ENCODE measurements at places on chromosomes 12 and 14.

DNA sequence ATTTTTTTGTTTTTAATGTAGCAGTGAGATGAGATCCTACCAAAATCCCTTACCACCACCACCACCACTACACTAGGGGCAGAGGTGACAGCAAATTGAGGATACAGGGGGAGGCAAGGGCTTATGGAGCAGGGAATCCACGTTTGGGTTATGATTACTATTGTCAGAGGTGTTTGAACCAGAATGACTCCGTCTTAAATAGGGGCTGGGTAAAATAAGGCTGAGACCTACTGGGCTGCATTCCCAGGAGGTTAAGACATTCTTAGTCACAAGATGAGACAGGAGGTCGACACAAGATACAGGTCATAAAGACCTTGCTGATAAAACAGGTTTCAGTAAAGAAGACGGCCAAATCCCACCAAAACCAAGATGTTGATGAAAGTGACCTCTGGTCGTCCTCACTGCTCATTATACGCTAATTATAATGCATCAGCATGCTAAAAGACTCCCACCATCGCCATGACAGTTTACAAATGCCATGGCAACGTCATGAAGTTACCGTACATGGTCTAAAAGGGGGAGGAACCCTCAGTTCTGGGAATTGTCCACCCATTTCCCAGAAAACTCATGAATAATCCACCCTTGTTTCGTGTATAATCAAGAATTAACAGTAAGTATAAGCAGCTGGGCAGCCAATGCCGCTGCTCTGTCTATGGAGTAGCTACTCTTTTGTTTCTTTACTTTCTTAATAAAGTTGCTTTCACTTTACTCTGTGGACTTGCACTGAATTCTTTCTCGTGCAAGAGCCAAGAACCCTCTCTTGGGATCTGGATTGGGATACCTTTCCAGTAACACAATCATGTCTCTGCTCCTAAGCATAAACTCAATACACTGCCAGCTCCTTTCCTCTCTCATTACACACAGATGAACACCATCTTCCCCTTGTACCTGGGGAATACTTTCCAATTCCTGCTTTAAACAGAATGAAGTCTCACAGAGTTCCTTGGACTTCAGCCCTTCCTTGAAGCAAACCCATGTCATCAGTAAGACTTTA, 16.7 kb upstream of the CRY1 start:
- no peak for DNase-seq

- DNase-seq = no peak
Observed at GRCh38 chr14:77601846-77602619, 14.4 kb downstream of the SPTLC2 start.

DNA sequence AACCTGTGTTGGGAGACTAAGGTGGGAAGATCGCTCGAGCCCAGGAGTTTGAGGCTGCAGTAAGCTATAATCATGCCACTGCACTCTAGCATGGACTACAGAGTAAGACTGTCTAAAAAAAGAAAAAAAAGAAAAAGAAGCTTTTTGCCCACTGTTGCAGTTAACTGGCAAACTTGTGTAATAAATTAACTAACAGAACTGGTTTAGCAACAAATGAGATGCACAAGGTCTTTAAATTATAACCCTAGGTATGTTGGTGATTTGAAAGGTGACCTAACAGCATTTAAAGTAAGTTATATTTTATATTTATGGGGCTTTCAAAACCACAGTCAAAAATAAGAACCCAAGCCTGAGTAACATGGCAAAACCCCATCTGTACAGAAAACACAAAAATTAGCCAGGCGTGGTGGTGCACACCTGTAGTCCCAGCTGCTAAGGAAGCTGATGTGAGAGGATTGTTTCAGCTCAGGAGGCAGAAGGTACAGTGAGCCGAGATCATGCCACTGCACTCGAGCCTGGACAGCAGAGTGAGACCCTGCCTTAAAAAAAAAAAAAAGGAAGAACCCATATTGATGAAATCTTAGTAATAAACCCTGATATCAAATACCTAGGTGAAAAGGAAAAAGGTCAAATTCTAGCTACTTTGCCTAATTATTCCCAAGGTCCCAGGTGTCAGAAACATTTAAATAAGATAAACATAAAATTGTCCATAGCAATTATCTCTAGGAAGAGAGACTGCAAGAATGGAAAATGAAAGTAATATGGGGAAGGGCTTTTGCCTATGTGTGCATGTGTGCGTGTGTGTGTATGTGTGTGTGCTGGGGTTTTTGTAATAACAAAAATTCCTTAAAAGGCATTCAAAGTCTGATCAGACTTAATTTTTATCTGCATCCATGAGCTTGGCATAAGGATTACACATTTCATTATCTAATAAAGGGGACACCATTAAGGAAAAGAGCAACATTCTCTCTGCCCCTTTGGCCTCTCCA, 15.4 kb downstream of the SYNE2 start:
- no peak for DNase-seq

DNA sequence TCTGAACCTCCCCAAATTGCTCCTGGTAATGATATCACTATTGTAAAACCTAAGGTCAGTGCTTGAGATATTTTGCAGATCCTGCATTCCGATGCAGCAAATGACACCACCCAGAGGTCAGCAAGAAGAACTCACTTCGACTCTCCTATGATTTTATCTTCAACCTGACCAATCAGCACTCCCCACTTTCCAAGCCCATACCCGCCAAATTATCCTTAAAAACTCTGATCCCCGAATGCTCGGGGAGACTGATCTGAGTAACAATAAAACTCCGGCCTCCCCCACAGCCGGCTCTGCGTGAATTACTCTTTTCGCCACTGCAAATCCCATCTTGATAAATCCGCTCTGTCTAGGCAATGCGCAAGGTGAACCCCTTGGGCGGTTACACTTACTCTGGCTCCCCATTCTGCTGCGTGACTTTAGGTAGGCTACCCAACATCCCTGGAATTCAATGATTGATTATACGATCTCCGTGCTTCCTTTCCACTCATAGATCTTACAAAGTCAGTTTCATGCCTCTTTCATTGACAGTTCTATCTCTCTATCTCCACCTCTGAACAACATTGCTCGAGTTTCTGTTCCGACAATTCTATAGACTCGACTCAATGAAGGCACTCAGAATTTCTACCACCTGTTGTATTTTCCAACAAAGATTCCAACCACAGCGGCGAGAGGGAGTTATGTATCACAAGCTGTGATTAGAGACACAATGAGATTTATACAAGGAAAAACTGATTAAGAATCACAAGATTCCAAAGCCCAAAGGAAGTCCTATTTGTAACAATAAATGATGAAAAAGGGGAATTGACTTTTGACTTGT, 939 bp downstream of the NPC2 start:
- no peak for DNase-seq

GRCh38 chr12:115623764-115624334, 653.6 kb downstream of the MED13L start:
- DNase-seq = no peak

DNA sequence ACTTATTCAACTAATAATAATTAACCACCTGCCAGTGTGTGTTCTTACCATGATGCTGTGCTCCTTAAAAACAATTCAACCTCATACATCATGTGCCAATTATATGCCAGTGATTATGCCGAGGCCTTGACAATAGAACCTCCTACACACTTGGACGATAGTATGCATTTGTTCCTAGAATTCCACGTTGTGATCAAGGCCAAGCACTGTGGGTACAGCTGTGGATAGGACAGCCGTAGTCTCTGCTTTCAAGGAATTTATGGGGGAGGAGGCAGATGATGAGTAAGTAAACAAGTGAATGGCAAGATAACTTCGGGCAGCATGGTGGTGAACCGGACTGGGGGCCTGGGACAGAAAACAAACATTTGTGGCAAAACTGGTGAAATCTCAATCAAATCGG, 18.0 kb upstream of the MYO1H start:
- DNase-seq = no peak

GRCh38 chr12:62540354-62540753, 73.7 kb downstream of the MON2 start:
- DNase-seq = no peak

DNA sequence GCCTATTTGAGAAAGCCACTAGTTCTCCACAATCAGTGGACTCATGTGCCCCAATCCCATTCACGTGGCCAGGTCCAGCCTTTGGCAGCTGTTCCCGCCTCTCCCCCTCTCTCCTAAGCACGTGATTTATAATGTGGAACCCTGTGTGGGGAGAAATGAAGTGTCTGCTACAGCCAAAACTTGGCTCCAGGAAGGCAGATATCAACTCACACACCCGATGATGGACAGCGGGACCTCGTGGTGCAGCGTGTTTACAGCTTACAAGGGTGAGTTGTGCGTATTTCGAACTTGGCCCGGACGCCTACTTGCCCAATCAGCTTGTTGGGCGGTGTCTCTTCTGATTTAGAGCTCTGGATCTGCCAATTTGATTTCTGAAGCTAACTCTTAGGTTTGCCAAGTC, 38.1 kb upstream of the FAM181A start:
- DNase-seq = no peak

DNA sequence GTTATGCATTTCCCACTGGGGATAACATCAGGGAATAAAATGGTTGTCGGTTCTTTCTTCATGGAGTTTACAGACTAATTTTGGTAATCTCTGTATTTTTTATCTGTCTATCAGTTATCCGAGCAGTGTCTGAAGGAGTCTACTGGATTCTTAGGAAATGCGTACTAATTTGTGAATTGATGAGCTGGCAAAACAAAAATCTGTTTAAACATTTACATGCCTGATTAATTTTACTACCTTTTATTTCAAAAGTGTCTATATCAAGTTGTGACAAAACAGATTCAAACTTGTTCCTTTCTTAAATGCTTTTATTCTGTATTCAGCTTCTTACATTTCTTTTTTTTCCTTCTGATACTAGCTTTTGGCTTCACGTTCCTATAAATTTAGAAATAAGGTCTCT, 4.4 kb downstream of the RIMKLB start:
- DNase-seq = no peak

- no peak for DNase-seq
Observed at GRCh38 chr14:98510392-98510791, 761.6 kb downstream of the BCL11B start.

DNA sequence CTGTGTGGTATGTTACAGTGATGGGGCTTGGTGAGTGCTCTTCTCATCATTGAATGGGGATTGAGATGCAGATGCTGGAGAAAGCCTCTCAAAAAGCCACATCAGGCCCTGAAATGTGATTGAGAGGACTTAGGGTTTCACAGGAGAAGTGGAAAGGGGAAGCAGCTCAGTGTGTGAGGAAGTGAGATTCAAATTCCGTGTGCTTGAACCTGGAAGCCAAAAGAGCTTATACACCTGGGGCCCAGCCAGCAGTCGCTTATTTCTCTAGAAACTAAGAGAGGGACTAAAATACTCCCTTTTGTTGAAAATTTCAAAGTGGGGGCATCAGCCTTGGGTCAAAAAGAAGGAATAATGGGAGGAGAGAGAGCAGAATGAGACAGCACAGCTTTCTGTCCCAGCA, 39.1 kb upstream of the GZMB start:
- DNase-seq = no peak

- DNase-seq = no peak
Observed at GRCh38 chr12:5166976-5167375, 123.3 kb downstream of the KCNA5 start.

- no peak for DNase-seq
Observed at GRCh38 chr12:28443337-28443736, 253.1 kb downstream of the CCDC91 start.

DNA sequence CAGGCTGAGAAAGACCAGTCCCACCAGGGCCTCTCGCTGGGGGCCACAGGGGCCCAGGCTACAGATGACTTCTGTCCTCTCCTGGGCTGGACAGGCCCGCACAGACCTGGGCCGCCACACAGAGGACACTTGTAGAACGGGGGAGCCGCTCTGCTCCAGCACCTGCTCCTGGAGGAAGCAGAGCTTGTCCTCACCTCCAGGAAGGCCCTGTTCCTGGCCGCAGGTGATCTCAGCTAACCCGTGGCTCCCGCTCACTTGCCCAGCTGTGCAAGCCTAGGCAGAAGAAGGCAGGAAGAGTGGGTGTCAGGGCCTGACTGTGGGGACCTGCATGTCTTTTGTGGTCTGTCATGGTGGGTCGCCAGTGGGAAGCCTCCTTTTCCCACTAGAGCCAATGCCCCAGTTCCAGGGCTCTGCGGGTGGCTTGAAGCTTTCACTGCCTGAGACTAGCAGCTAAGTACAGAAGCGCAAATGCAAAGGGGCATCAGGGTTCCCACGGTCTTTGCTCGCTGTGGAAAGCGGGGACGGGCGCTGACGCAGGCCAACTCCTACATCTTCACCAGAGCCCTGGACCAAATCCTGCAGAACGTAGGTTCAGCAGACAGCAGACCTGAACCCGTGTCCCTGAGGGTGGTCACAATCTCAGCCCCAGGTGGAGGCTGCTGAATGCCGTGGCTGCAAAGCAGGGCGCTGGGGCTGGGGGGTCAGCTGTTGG, 8.8 kb upstream of the CEP170B start:
- DNase-seq = no peak

DNA sequence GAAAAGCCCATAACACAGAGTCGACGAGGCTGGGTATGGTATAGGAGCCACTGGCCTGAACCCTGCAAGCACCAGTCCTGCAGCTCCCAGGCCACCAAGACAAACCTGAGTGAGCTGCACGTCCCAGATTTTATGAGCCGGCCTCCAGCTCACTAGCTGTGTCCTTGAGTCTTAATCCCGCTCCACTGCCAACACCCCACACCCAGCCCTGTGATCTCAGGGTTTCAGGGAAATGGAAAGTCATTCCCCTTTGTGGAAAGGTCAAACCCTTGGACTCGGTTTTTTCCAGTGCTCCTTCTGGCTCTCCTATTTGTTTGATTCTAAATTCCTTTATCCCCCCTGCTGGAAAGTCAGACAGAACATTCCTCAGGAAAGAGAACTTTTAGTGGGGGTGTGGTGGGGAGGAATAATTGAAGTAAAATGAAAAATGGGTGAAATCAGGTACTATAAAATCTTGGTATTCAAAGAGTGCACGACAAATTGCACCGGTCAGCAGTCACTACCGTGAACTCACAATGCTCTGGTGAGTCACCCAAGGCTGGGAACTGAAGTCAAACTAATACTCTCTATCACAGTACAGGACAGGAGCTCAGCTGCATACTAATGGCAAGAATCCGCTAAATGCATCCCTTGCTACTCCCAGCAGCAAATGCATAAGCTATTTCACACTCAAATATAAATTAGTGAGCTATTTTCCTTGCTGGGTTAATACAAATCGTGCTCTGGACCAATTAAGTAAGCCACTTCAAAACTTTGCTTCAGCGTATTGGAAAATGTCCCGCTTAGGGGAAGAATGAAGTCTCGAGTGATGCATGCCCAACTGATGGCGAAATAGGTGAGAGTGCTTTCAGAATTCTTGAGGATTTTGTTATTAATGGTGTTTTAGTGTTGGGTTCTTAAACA, 9.0 kb downstream of the PITPNM2 start:
- DNase-seq = peak; percentile 74

GRCh38 chr12:29223426-29223825, 74.3 kb downstream of the FAR2 start:
- DNase-seq = no peak

- no peak for DNase-seq
Observed at GRCh38 chr12:27331291-27331926, 1.2 kb upstream of the BMAL2 start.

- DNase-seq = no peak
Observed at GRCh38 chr14:24954037-24954699, 95.8 kb downstream of the STXBP6 start.

DNA sequence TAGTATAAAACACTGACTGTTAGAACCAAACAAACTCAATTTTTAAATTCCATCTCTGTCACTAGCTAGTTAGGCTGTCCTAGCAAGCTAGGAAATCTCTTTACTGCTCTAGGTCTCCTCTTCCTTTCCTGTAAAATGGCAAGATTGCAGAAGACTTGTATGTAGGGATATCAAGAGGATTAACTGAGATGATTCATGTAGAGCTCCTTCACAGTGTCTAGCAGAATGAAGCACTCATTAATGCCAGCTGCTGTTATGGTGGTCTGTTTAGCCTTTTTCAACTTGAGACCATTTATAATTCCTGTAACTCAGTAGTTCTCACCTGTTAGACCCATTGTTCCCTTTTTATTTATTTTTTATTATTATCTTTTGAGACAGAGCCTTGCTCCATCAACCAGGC, 67.8 kb upstream of the KCNH3 start:
- no peak for DNase-seq

All from ureter (tissue), 1 donor.